ENCODE measurements at places on chromosomes 6 and 20. TPM values are rescaled to one million over a fixed set of nuclear protein-coding genes. Genes with fewer than 3 reads are reported as not detected.

DNA sequence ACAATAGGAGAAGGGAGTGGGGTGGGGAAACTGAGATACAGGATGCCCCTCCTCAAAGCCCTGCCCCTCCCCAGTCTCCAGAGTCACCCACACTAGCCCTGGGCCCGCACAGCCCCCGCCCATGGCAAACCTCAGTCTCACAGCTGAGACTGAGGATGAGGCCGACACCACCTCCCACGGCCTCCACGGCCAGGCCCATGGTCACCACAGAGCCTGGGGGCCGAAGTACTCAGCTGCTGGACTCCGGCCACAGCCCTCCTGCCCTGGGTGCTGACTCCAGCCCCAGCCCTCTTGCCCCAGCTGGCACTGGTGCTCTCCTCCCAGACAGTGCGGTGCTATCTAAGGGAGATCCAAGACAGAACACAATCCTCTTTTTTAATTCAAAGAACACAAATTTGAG lies 176.1 kb downstream of the TTLL2 start:
- DNase-seq: no peak

GRCh38 chr6:168584671-168585070 lies 143.7 kb downstream of the SMOC2 start:
- no peak for DNase-seq

DNA sequence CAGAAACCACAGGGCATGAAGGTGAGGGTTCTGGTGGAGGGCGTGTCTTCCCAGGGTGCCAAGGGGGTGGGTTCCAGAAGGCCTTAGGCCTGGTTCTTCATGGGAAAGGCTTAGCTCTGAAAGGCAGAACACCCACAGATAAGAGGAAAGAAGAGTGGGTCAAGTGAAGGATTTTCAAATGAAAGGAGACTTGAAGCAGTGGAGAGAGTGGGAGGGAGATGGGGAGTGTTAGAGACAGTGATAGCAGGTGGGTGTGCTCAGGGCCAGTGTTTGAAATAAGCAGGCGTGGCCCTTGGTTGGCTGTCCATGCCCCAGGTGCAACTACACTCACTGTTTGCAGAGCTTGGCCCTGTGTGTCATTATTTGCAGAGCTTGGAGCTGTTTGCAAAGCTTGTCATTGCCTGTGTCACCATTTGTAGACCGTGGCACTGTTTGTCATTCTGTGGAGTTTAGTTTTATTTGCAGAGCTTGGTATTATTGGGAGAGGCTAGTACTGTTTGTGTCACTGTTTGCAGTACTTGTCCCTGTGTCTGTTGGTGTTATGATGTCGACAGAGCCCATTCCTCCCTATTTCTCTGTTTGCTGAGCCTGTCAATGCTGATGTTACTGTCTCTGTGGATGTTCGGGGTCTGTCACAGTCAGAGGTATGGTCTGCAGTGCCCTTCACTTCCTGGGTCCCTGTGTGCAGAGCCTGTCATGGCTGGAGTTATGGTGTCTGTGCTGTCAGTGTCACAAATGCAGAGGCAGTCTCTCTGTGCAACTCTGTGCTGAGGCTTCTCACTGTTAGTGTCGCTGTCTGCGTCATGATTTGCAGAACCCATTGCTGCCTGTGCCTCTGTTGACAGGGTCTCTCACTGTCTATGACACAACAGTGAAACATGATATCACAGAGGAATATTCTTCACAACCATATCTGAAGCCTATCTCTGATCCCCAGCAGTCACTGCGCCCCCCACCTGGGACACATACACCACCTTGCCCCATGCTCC lies 127.7 kb upstream of the LRFN2 start:
- DNase-seq: no peak

DNA sequence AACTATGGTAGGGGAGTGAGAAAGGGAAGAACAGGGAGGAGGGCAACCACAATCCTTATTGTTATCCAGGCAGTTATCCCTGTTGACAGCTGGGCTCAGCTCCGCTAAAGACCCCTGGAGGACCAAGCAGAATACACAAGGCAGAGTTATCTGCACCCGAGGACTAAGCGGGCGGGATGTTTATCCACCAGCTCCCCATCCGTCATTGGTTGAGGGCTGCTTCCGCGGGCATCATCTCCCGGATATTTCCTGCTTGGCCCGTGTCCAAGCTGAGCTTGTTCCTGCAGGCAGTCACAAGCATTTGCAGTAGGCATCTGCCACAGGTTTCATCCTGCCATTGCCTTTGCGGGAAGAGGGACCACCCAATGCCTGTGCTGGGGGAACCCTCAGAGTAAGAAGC lies 102.1 kb downstream of the DLGAP4 start:
- DNase-seq: no peak

The BHLHE23 gene
- polyA plus RNA-seq: not detected

The PTPRK gene
- polyA plus RNA-seq: 55.4 TPM

The NDRG3 gene
- polyA plus RNA-seq: 30.9 TPM
